ENCODE measurements at places on chromosomes 12 and 14. TPM values are rescaled to one million over a fixed set of nuclear protein-coding genes. Genes with fewer than 3 reads are reported as not detected.

CLIP1 gene
- 59.0 TPM for total RNA-seq

CLEC14A gene
- total RNA-seq: 3.2 TPM

CHGA gene
- 30.2 TPM for total RNA-seq

TOMM20L gene
- not detected for total RNA-seq

CLEC7A gene
- 0.74 TPM for total RNA-seq

MIP gene
- total RNA-seq: not detected

AKAP3 gene
- total RNA-seq: 1.5 TPM

SLC8A3 gene
- total RNA-seq: 32.5 TPM

LMNTD1 gene
- 1.2 TPM for total RNA-seq

OR4K14 gene
- not detected for total RNA-seq

ZNF10 gene
- total RNA-seq: 26.3 TPM

OR6C2 gene
- not detected for total RNA-seq

LBHD2 gene
- total RNA-seq: not detected

PRH2 gene
- total RNA-seq: not detected

KIF26A gene
- 9.1 TPM for total RNA-seq

NGDN gene
- 34.2 TPM for total RNA-seq

AREL1 gene
- 36.1 TPM for total RNA-seq

TAS2R31 gene
- 11.1 TPM for total RNA-seq
